ENCODE measurements at places on chromosomes 7 and 10. TPM values are rescaled to one million over a fixed set of nuclear protein-coding genes. Genes with fewer than 3 reads are reported as not detected.

The TMEM176A gene
- total RNA-seq = 43.7 TPM

The CCL24 gene
- total RNA-seq = not detected

The COL26A1 gene
- total RNA-seq = not detected

The ACBD7 gene
- total RNA-seq = not detected

The AKR1D1 gene
- not detected for total RNA-seq

- peaks cover 56% of the 10 kb centered on the region for H3K4me1 ChIP-seq
- H3K27ac ChIP-seq = peak within 1 kb of the TSS; percentile 88
- H3K27me3 ChIP-seq = no peaks in the 10 kb centered on the region
- H3K4me3 ChIP-seq = peak within 1 kb of the TSS; percentile 92
- H3K36me3 ChIP-seq = no peaks in the 10 kb centered on the region
- DNase-seq = peak; percentile 98
These were observed at the start of gene CALU for GRCh38 chr7:128739048-128739962. TSS of gene CALU (plus strand) at chr7:128739359. CDS start at chr7:128748584, 9,225 bp downstream.

DNA sequence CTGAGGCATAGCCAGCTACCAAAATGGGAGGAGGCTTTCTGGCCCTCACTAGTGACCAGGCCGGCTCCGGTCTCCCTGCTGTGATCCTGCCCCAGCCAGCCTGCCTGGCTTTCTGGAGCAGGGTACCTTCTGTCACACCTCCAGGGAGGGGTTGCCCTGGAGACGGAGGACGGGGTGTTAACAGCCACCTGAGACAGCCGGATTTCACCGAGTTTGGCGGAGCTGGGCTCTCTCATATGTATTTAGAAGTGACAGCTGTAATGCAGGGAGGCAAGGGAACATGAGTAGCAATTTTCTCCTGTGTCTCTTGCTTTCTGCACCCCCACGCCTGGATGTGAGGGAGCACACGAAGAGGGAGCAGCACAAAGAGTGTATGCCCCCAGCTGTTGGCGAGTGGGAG, 473.3 kb downstream of the PLXNA4 start:
- H3K4me3 ChIP-seq = no peak overlapping the region
- no peak overlapping the region for H3K27ac ChIP-seq
- H3K4me1 ChIP-seq = no peaks in the 10 kb centered on the region
- H3K27me3 ChIP-seq = no peaks in the 10 kb centered on the region
- no peak for DNase-seq
- no peaks in the 10 kb centered on the region for H3K36me3 ChIP-seq

- no peak for DNase-seq
- H3K27ac ChIP-seq = no peak overlapping the region
- H3K27me3 ChIP-seq = no peaks in the 10 kb centered on the region
- no peaks in the 10 kb centered on the region for H3K4me1 ChIP-seq
- H3K36me3 ChIP-seq = no peaks in the 10 kb centered on the region
These were observed 93.9 kb downstream of the ADCYAP1R1 start for GRCh38 chr7:31146030-31146429.

DNA sequence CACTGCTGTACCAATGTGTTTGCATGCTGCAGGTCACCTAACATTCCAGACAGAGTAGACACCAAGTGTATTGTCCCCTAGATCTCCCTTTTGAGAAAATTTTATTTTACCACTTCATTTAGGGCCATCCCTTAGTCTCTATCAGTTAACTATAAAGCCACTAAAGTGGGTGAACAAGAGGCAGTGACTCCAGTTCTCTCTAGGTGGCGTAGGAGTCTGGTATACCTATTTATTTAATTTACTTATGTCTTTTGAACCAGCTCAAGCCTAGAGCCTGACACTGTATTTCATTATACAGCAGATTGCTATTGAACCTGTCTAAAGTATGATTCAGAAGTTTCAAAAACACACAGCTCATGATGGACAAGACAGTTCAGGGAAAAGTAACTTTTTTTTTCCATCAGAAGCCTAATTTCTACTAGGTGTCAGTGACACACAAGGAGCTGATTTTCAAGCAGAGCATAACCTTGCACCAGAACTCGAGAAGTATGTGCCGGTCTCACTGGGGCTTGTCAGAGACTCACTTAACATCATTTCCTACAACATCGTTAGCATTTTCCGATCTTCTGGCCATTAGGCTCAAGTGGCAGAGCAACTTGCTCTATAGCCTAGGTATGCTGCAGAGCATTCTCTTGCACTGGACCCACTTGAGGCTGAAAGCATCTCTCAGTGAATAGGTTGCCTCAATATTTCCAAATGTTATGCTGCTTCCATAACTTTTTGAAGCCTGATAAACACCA, 175.4 kb downstream of the CDC14C start:
- H3K4me1 ChIP-seq = no peaks in the 10 kb centered on the region
- H3K4me3 ChIP-seq = no peak overlapping the region
- no peaks in the 10 kb centered on the region for H3K27me3 ChIP-seq

DNA sequence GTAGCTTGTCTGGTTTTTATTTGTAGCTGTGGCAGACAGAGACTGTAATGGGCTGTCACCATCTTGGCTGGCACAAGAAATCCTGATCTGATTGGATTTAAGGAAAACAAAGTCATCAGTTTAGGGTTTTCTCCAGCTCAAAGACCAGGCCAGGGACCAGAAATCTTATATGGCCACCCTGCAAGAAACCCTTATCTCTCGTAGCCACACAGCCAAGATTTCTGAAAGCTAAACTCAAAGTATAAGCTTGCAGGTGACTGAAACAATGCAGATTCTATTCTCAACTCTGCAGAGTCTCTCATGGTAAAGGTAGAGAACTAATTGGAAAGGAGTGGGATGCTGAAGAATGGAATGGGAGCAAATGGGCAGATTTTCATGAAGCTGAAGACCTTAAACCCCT, 3.2 kb upstream of the ASB13 start:
- DNase-seq = no peak
- H3K4me3 ChIP-seq = no peak overlapping the region
- no peaks in the 10 kb centered on the region for H3K27me3 ChIP-seq

- no peaks in the 10 kb centered on the region for H3K36me3 ChIP-seq
- no peak overlapping the region for H3K27ac ChIP-seq
- DNase-seq = no peak
- no peaks in the 10 kb centered on the region for H3K4me1 ChIP-seq
These were observed 130.3 kb downstream of the GNAI1 start for GRCh38 chr7:80264769-80265495.

DNA sequence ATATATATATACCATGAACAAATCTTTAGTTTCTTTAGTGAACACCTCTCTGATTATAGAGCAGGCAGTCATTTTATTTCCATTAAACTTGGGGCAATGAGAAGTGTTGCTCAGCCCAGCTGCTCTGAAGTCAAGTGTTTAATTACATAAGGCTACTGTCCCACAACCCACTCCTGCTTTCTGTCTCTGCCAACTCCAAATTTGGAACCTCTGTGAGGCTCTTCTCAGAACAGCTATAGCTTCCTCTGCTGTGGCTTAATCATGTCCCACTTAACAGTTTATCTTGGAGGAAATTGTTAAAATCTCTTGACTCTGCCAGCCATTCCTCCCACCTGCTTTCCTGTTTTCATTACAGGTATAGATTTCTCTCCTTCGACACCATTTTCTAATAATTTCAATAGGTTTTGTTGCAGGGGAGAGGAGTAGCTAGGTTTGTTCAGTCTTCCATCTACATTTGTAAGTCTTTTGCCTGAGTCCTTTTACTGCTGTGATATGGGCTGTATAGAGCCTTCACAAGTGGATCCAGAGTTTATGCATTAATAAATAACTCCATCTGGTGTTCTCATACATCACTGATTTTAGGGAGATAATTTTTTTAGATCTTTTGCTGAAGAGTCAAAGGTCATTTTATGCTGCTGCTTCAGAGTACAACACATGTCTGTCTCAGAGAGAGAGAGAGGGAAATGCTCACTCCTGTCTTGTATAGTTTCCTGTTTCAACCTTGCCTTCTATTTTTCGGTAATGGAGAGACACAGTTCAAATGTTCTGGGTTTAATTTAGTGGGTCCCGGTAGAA, 170.4 kb downstream of the WNT2 start:
- H3K27ac ChIP-seq = no peak overlapping the region
- no peak for DNase-seq
- no peaks in the 10 kb centered on the region for H3K27me3 ChIP-seq
- H3K36me3 ChIP-seq = no peaks in the 10 kb centered on the region

DNA sequence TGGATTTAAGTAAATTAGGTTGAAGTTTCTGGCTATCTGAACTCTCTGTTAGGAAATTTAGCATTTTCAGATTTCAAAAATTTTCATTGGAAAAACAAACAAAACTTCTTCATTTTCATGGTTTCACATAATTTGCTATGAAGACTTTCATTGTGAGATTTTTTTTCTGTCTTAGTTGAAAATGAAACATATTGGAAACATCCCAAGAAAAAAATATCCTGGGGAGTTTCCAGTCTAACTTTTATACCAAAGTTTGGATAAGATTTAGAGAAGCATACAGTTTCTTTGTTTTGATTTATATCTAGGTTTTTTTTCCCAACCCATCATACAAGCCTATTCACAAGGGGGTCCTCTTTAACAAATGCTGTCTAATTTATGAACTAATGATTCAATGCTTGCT, 300.5 kb upstream of the SEMA3A start:
- H3K4me3 ChIP-seq = no peak overlapping the region
- no peak overlapping the region for H3K27ac ChIP-seq
- DNase-seq = no peak
- H3K4me1 ChIP-seq = no peaks in the 10 kb centered on the region

DNA sequence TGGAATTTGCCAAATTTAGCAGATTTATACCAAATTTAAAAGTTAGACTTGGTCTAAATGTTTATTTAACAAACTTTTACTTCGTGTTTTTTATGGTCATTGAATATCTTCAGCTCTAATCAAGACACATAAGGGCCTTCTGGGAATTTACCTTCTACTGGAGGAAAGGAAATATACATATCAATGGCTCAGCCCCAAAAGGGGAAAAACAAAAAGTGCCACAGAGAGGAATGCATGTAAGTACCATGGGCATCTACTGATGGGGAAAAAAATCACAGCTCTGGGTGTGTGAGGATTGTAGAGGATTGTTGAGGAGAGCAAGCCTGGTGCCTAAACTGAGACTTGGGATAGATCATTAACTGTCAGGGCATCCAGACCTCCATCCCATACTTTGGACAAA, 260.3 kb downstream of the SORCS1 start:
- no peak overlapping the region for H3K27ac ChIP-seq
- no peaks in the 10 kb centered on the region for H3K4me1 ChIP-seq
- no peaks in the 10 kb centered on the region for H3K36me3 ChIP-seq

GRCh38 chr10:105597312-105597711, 956.2 kb downstream of the SORCS3 start:
- no peak overlapping the region for H3K4me3 ChIP-seq
- H3K27ac ChIP-seq = no peak overlapping the region
- no peaks in the 10 kb centered on the region for H3K27me3 ChIP-seq
- no peaks in the 10 kb centered on the region for H3K4me1 ChIP-seq

GRCh38 chr7:157271991-157272324, 64.8 kb upstream of the DNAJB6 start:
- H3K4me1 ChIP-seq = peaks cover 24% of the 10 kb centered on the region
- H3K4me3 ChIP-seq = no peak overlapping the region
- H3K27ac ChIP-seq = peak overlapping the region; percentile 74
- no peaks in the 10 kb centered on the region for H3K27me3 ChIP-seq

DNA sequence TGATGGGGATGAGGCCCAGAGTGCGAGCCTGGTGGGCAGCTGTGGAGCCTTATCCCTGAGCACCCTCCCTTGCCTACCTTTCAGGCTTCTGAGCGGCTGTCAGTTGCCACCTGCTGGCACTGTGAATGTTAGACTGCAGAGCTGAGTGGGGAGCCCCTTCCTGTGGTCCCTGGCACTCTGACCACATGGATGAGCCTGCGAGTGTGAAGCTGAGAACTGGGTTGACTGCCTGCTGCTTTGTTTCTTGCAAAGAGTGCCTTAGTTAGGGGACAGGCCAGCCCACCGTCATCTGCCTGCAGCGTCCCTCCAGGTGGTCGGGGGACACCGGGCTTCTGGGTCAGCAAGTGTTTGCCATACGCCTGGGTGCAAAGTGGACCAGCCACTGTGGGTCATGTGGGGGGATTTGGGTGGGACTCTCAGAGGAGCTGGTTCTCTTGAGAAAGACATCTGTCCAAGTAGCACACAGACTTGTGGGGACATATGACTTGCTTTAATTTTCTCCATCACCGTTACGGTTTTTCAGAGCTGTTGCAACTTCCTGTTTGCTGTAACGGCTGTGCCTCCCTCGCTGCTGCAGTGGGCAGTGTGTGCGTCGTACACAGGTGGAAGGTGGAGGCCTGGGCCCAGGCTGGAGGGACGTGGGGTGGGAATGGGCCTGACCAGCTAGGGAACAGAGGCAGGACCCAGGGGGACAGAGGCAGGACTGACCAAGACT, 13.7 kb downstream of the INPP5A start:
- peaks cover 64% of the 10 kb centered on the region for H3K4me1 ChIP-seq
- no peak for DNase-seq
- H3K27me3 ChIP-seq = no peaks in the 10 kb centered on the region
- H3K36me3 ChIP-seq = no peaks in the 10 kb centered on the region
- no peak overlapping the region for H3K27ac ChIP-seq
- H3K4me3 ChIP-seq = no peak overlapping the region

DNA sequence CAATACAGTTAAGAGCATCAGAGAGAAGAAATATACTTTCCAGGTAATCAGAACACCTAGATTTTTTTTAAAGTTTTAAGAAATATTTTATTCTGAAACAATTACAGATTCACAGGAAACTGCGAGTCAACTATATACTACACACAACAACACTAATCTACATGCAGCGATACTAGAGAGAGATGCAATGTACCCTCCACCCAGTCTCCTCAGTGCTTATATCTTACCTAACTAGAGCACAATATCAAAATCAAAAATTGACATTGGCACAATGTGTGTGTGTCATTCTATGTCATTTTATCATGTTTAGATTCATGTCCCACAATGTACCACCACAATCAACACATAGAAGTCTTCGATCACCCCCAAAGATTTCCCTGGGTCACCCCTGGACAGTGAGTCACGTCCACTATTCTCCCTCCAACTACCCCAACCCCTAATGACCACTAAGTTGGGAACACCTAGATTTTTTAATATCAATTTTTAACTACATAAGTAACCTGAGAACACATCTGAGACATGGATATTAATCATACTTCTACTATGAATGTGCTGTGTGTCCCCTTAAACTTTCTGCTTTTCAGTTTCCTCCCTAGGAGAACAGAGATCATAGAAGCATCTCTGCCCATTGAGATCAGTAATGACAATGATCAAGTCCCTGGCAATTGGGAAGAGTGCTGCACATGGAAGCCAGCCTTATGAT, 86.5 kb downstream of the GSAP start:
- H3K27ac ChIP-seq = peak overlapping the region; percentile 69
- DNase-seq = no peak
- H3K4me1 ChIP-seq = peaks cover 45% of the 10 kb centered on the region

- no peak overlapping the region for H3K27ac ChIP-seq
- no peaks in the 10 kb centered on the region for H3K36me3 ChIP-seq
- no peak overlapping the region for H3K4me3 ChIP-seq
These were observed 92.9 kb downstream of the CTNNA3 start for GRCh38 chr10:67603086-67603485.

Data from vagina (tissue), 2 donors.